Stimulated activated CD4-positive, alpha-beta T cell treated with anti-CD3 and anti-CD28 coated beads, Interleukin-15, amount 100 ng/mL, for 48 hours (primary cell): ENCODE measurements at places on chromosomes 3 and 15.

DNA sequence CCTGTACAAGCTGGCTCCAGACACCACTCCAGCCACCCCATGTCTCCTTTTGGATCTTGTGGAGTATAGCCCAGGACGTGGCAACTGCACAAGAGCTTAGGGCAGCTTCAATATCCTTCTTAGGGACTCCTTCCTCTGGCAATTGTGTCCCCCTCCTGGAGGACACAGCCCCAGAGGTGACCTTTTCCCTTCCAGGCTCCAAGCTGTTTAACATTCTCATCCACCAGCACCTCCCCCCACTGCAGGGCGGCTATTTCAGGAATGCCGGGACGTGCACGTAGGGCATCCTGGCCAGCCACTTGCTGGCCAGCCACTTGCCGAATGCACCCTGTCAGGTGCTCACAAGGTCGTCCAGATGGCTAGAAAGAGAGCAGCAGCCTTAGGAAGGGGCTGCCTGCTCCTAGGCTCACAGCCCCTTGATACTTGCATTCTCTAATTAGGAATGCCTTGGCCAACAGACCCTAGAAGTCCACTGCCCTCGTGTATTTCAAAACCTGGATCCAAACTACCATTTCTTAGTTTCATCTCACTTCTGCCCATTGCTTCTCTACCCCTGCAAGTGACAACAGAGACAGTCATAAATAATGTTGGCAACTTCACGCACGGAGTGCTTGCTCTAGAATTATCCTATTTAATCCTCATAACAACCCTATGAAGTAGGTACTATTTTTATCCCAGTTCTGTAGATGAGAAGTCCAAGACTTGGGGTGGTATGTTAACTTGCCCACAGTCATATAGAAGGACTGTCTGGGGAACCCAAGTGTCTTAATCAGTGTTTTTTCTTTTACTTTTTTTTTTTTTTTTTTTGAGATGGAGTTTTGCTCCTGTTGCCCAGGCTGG, 24.5 kb upstream of the IDH2 start:
- no peak for DNase-seq

DNA sequence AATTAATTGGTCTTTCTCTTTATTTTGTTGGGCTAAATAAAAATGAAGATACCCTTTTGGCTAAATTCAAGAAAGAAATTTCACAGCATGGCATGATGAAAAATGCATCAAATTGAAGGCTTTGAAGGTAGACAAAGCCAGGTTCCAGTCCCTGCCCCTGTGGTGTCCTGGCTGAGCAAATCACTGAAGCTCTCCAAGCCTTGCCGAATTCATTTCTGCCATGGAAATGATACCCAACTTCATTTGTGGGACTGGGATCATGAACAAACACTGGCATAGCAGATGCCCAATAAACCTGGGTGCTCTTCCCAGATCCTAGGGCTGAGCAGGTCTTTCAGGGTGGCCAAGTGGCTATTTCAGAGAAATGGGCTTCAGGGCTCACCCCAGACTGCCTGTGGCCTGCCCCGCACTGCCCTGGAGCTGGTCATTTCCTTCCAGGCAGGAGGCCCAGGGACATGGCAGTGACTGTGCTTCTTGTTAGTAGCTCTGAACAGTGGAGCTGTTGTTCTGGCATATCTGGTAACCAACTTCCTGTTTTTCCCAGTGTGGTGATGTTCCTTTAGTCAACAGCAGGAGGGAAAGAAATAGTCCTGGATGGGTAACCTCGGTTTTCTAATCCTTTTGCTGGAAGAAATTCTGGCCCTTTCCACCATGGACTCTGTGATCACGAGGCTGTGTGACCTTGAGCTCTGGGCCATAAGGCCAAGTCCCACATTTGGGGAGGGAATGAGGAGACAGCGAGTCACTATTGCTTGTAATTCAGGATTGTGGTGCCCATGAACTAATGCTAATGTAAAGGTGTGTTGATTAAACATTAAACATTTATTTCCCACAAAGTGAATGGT, 47.6 kb downstream of the CTDSPL start:
- no peak for DNase-seq

GRCh38 chr3:135516143-135516542, 449.4 kb upstream of the PPP2R3A start:
- no peak for DNase-seq

- no peak for DNase-seq
These were observed 20.0 kb downstream of the IDH2 start for GRCh38 chr15:90082140-90082715.

DNA sequence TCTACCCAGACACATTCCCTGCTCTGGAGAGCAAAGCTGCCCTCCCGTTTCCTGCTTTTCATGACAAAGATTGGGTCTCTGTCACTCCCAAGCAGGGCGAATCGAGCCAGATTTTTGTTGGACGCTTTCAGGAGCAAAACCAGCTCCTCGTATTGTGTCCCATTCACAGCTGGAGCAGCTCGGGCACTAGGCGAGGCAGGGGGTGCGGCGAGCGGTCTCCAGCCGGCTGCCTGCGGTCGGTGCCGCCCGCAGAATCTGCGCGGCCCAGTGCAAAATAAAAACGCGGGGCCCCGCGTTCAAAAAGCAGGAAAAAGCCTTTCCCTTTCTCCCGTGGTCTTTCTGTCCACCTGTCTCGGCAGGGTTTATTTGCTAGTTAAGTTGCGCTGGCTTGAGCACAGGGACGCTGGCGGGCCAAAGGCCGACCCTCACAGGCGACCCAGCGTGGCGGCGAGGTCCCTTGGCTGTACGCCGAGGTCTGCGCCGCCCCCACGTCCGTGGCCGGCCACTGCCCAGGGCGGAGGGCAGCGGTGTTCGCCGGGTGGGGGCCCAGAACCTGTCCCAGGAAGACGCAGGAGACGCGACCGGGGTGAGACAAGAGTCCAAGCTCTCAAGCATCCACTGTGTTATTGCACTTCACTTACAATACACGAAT, 71.2 kb downstream of the CYP19A1 start:
- no peak for DNase-seq

DNA sequence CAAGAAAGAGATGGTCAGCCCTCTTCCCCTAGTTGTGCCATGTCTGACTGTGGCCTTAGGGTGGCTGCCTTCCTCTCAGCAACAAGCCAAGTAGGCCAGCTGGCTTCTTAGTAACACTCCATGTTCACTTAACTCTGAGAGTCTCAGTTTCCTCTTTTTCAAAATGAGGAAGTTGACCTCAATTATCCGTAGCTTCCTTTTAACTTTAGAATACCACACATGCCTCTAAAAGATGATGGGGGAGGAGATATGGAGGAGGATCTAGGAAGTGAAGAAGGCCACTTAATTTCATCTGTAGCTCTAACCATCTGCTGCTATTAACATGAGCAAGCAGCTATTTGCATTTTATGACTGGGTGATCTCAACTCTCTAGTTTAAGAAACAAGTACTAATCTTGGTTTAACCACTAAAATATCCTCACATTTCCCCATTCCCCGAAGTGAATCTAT, 32.9 kb downstream of the CD200R1L start:
- no peak for DNase-seq

GRCh38 chr3:57726397-57726796, 29.7 kb upstream of the SLMAP start:
- DNase-seq = no peak

GRCh38 chr3:62501289-62501668, 127.9 kb upstream of the FEZF2 start:
- DNase-seq = no peak

DNA sequence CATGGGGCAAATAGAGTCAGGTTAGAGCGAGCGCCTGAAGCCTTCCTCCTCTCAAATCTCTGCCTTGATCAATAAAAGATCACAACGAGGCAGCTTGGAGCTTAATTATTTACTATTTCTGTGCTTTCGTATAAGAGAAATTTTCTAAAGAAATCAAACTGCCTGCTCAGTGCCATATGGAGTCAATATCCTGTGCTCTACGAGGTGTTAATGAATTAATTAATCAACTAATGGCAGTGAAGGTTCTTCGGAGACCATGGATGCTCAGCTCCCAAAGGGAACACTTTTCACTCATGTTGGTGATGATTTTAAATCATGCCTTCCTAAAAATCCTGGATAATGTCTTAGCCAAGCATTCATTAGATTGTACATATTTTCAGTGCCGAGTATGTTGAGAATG, 153.5 kb upstream of the PPP2R3A start:
- DNase-seq = no peak

GRCh38 chr15:87489456-87489855, 767.1 kb downstream of the NTRK3 start:
- no peak for DNase-seq

DNA sequence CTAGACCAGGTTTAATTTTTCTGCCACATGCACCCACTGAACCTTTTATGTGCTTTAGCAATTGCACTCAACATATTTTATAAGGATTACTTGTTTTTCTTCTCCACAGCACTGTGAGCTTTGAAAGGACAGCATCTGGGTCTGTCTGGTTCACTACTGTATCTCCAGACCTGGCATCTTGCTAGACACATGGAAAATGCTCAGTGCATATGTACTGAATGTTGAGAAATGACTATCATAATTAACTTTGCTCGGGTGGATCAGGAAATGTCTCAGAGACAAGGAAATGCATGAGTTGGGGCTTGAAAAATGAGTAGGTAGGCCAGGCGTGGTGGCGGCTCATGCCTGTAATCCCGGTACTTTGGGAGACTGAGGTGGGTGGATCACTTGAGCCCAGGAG, 40.2 kb downstream of the DOCK3 start:
- no peak for DNase-seq

GRCh38 chr3:132654190-132654589, 5.4 kb downstream of the ACAD11 start:
- no peak for DNase-seq

DNA sequence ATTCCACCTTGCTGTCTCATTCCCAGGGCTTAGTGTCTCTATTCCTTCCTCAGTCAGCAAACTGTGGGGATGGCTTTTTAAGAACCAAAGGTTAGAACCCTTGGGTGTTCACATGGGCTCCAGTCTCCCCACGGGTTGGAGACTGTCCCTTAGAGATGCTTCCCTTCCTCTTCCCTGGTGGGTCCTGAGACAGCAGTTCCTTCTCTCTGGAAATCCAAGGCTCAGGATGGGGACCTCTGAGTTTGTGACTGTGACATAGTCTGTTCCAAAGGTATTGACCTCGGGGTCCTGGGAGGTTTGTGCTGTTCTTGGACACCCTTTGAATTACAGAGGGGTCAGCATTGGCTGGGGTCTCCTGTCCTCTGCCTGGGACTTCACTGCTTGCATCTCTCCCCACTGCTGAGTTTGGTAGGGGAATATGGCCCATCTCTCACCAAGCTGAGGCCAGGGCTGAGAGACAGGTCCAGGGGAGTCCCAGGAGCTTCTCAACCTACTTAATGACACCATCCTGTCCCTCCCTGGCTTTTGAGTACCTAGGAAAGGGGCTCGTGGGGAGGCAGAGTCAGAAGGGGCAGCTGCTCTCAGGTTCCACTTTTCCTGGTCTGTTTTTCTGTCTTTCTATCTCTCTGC, 1.5 kb downstream of the GRM2 start:
- no peak for DNase-seq

- no peak for DNase-seq
These were observed 34.5 kb downstream of the SLC6A20 start for GRCh38 chr3:45761831-45762230.

DNA sequence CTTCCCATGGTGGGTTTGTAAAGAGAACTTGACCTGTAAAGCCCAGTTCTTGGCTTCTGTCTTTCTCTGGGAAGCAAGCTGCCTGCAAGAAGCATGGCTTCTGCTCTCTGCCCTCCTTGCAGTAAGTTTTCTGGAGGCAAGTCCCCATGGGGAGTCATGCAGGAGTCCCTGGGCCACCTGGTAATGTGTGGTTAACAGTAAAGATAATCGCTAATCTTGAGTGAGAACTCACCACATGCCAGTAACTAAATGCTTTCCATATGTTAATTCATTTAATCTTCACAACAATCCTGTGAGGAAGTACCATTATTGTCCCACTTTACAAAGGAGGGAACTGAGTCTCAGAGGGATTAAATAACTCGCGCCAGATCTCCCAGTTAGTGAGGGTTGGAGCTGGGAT, 4.2 kb downstream of the CAPN3 start:
- DNase-seq = no peak

DNA sequence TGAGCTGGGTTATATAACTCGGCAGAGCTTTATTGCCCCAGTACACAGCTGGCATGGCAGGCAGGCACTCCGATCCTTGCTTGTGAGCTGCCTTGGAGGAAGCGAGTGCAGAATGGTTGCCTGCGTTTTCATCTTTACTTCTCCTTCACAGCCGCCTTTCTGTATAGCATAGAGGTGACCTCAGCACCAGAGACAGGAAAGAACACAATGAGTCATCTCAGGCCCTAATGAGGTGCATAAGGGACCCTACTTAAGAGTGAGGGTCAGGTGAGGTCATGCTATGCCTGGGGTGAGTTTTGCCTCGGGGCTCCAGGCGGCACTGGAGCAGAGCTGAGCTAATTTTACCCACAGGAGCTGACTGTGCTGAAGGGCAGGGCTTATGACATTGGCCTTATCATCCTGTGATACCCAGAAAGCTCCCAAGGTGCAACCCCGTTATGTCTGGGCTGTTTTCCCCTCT, 43.5 kb downstream of the LPP start:
- no peak for DNase-seq

DNA sequence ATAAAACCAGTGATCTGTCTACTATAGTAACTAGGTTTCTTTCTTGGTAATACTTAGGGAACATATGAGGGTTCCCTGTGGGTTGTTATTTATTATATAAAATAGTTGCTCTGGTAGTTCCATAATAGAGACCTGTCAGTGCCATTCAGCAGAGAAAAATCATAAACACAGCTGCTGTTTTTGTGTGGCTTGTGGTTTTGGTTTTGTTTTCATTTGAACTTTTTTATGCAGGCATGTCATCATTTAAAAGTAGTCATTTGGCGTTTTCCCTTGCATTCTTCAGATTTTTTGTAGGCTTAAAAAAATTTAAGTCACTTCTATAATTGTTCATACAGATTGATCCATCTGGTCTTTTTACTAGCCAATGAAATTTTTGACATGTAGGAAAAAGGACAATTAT, 47.9 kb downstream of the PIK3CA start:
- DNase-seq = no peak

GRCh38 chr15:70892002-70892911, at the start of the genes LRRC49 and THAP10:
LRRC49 (plus strand) TSS chr15:70892826; CDS start chr15:70892895, 69 bp downstream.
THAP10 (minus strand) TSS chr15:70892433; CDS start chr15:70892272, 161 bp downstream.
- DNase-seq = no peak

- DNase-seq = no peak
These were observed 53.6 kb upstream of the MYO5C start for GRCh38 chr15:52349052-52349700.

GRCh38 chr3:40302784-40303183, 6.7 kb upstream of the EIF1B start:
- no peak for DNase-seq

- DNase-seq = no peak
These were observed 159.4 kb upstream of the GBE1 start for GRCh38 chr3:81920816-81921215.

DNA sequence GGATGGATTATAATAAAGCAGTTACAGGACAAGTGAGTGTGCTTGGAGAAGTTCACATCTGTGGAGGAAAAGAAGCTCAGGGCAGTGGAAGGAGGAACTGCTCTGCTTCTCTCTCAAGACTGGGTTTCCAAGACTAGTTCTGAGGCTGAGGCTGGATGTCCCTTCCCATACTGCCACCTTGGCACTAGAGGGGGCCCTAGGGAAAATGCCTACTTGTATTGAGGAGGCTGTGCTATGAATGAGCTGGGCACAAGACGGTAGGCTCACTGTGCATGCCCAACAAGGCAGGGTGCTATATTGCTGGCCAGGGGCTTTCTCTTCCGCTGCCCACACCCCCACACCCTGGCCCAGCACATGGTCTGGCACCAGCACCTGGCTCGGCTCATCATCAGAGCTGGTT, 65.2 kb downstream of the SLCO2A1 start:
- no peak for DNase-seq

- no peak for DNase-seq
These were observed 110.9 kb downstream of the ASB7 start for GRCh38 chr15:100713163-100713867.

GRCh38 chr3:6260551-6261191, 600.2 kb upstream of the GRM7 start:
- DNase-seq = no peak

- no peak for DNase-seq
These were observed 194.7 kb downstream of the NR1D2 start for GRCh38 chr3:24139463-24140412.
